Stimulated activated CD4-positive, alpha-beta T cell treated with anti-CD3 and anti-CD28 coated beads, Interleukin-4, amount 100 ng/mL, for 48 hours (primary cell): ENCODE measurements at places on chromosomes 1 and 21.

- DNase-seq: no peak
Observed at GRCh38 chr1:194342484-194343262, 1156.3 kb upstream of the B3GALT2 start.

DNA sequence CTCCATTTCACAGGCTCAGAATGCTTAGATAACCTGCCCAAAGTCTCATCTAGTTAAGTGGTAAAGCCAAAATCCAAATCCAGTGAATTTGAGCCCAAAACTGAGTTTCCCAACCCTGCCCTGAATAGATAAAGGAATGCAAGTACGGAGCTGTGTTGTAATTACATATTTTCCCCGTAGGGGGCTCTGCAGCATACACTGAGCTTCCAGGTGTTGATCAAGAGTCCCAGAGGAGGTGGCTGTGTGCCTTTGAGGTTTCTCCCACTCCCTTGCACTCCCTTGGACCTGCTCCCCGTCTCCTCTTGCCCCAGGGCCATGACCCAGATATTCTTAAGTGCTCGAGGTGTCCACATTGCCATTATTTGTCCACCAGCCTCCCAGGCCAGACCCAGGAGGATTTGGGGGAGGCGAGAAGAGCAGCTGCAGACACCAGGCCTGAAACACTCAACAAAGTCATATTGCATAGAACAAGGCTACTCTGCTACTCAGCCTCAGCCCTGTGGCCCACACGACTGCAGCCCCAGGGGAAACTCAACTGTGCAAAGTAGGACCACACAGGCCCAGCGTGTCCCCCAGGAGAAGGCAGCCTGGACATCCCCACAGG, 18.4 kb upstream of the LY9 start:
- no peak for DNase-seq

DNA sequence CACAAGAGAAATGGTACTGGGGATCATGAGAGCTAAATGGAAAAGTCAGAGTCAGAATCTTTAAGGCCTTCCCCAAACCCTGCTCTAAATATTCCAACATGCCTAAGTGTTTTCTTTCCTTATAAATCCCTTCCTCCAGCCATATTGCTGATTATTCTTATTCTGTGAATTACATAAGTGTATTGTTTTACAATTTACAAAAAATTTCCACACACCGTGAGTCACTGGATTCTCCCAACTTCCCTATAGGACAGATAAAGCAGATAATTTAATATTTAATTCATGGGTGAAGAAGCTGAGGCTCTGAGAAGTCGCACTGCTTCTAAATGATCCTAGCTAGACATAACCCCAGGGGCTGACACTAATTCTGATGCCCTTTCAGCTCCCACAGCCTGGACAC, 243.3 kb upstream of the JUN start:
- DNase-seq: no peak

- DNase-seq: no peak
Observed at GRCh38 chr21:34956416-34957316, 92.4 kb downstream of the RUNX1 start.

DNA sequence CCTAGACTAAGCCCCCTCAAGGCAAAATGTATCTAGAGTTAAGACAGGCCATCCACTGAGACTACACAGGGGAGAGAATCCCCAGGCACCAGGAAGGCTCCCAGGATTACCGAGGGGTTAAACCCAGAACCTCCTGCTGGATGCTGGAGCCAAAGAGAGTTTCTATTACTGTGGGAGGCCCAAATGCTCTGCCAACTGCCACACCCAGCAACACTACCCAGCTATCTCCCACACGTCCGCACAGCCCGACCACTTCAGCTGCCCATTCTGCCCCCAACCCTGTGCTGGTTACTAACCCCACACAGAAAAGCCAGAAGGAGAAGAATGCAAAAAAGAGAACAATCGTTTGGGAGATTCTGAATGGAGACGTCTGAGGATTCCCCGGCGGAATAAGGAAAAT, 63.6 kb downstream of the CD46 start:
- no peak for DNase-seq

GRCh38 chr1:20931930-20932436, 144.9 kb upstream of the HP1BP3 start:
- no peak for DNase-seq

- no peak for DNase-seq
Observed at GRCh38 chr1:117821382-117821755, 108.1 kb downstream of the GDAP2 start.

DNA sequence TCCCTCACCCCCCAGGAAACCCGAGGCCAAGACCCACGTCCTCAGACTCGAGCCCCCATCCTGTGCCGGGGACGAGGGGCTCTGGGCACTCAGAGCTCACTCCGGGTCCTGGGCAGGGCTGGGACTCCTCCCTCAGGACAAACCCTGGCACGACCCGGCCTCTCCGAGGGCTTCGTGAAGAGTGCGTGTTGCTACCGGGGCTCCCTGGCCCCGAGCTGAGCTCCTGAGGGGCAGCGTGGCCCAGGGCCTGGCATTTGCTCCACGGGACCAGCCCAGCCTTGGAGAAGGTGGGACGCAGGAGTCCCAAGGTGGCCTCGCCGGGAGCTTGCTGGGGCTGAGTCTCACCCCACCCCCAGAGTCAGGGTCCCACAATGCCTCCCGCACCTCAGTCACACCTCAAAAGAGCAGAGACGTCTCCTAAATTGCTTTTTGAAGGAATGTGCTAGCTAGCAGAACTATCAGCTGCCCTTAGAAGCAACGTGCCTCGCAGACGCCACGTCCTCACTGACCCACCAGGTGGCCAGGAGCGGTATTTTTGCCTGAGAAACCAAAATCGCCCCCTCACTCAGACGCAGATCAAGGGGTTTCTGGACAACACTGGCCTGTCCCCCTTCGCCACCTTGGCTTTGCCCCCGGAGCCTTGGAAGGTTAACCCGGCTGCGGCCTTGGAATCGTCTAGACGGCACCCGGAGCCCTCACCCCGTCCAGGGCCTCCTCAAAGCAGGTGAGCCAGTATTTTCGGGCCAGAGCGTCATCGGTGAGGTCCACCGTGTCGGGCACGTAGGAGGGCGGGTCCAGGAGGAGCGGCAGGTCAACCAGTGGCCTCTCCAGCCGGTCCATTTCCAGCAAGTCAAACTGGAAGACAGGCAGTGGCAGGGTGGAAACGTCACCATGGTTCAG, 11.3 kb downstream of the PANK4 start:
- DNase-seq: no peak

DNA sequence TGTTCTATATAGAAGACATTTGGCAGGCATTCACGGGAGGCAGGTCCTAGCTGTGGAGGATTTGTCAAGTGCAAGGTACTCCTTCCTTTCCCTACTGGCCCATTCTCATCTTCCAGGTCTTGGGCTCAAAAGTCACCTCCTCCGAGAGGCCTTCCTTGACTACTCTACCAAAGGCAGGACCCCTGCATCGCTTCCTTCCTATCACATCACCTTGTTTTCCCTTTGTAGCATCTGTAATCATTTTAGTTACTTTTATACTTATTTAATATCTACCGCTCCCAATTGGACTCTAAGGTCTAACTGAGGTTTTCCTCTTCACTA, 296.8 kb upstream of the KAZN start:
- no peak for DNase-seq

GRCh38 chr1:87058343-87058649, 143.9 kb downstream of the HS2ST1 start:
- DNase-seq: no peak

DNA sequence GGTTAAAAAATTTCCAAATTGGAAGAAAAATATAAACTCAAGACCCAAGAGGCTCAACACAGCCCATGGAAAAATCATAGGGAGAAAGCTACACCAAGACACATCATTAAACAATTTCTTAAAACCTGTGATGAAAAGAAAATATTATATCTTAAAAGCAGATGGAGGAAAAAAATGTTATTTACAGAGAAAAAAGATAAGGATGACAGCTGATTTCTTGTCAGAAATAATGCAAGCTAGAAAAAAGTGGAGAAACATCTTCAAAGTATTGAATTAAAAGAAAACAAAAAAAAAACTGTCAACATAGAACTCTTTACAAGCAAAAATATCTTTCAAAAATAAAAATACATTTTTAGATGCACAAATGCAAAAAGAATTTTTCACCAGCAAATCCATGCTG, 930.5 kb downstream of the ADGRL2 start:
- no peak for DNase-seq

DNA sequence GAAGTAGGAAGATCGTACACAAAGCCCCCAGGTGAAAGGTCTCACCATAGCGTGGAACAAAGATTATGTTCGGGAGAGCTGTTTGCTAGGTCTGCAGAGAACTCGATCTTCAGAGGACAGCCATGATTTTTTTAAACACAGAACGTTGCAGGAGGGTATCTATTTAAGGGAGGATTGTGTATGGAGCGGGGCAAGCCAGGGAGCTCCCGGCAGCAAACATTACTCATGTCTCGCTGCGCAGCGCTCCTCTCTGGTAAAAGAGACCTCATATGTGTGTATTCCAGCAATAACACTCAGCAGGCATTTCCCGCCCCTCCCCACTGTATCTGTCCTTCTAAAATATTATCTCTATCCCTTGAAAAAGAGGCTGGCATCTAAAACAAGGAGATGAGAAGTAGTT, 2.7 kb downstream of the GLIS1 start:
- no peak for DNase-seq

DNA sequence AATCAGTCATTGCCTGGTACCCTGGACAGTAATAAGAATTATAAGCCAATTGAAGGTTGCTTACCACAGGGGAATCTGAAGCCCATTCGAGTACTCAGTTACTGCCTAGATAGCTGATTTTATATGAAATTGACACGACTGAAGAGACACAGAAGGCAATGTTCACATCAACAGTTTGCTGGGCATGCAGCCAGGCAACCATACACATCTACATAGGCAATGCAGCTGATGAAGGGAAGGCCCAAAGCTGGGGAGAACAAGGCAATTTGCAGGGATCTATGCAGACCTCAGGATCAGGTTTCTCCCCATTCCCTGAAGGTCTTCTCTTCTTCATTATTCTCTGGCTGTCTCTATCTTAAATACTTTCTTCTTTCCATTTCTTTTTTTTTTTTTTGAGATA, 448.7 kb downstream of the PTBP2 start:
- DNase-seq: no peak

- DNase-seq: no peak
Observed at GRCh38 chr1:227732586-227733308, 2.4 kb downstream of the JMJD4 start.

DNA sequence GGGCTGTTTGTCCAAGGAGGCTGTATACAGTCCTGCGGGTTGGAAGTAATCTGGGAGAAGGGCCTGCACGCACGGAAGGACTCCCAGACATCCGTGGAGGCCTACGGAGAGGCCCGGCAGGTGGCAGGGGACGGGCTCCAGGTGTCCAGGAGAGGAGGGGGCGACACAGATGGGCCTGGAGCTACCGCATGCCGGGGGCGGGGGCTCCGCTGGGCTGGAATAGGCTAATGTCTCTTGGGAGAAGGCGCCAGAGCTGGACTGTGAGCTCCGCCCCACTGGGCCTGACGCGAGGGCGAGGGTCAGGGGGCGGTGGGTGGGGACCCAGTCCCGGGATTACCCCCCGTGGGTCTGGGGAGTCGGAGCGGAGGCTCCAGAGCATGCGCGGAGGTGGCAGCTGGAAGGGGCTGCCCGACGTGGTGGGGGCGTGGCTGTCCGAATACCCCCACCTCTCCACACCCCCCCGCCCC, 659 bp downstream of the AGO1 start:
- DNase-seq: peak; percentile 35

- no peak for DNase-seq
Observed at GRCh38 chr1:28297826-28298225, 31.0 kb upstream of the MED18 start.

DNA sequence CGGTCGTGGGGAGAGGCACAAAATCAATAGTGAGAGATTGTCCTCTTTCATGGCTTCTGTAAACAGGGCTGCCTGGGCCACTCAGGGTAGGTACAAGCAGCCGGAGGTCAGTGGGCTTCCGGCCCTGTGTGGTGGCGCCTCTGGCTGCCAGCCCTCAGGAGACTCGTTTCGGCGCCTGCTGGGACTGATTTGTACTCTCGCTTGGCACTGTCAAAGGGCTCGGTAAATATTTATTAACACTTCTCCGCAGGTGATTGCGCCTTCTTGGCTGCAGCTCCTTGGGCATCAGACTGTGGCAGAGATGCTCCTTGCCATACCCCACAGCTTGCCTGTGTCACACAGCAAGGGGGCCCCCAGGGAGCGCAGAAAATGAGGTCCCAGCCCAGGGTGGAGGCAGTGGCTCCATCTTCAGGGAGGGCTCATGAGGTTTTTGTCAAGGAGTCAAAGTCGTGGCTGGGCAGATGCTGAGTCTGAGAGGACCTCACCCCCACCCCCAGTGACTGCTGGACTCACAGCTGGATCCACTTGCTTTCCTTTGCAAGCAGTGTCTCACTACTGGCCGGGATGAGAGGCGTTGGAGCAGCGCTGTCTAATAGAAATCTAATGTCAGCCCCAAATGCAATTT, 262.5 kb downstream of the GRIK3 start:
- no peak for DNase-seq

DNA sequence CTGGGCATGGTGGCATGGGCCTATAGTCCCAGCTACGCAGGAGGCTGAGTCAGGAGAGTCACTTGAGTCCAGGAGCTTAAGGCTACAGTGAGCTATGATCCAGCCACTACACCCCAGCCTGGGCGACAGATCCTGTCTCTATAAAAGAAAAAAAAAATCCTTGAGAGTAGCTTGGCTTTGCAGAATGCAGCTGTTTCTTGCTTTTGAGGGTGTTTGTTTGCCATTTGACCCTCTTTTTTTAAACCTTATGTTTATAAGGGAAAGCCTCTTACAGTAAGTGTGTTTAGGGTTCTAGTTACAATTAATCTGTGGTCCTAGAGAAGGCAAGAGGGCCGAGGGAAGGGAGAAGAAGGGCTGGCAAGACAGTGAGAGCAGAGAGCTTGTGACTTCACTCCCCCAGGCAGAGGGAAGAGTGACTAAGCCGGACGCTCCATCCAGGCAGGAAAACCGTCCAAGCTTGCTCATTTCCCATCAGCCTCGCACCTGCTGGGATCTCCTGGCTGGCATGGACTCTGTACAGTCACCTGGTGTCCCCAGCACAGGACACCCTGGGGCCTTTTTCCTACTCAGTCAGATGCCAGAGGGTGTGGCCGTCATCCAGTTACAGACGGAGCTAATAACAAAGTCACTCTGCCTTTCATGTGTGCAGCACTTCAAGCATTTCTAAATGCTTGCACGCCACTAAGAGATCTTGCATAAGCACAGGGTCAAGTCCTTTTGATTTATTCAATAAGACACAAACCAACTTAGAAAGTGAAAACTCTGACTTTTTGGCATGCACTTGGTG, 55.5 kb upstream of the PSEN2 start:
- DNase-seq: no peak
